CD4-positive, alpha-beta T cell treated with Interleukin-10 for 1 hour (primary cell): ENCODE measurements at places on chromosomes 3 and 15.

GRCh38 chr15:85318048-85318731, 62.2 kb upstream of the AKAP13 start:
- DNase-seq, result no peak

DNA sequence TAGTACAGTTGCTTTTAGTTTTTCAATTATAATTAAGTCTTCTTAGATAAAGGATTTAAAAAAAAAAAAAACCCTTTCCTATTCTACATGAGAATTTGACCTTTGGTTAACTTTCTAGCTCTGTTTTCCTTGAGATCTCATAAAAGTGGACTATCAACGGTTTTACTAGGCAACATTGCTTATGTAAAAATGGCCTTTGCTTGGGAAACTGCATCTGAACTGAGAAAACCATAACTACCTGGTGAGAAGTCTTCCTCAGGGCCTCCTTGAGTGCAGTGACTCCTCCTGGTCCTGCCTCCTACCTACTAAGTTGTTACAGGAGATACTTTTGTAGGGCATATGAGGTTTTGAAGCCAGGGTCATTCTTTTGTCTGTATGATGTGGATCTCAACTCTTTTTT, 42.1 kb upstream of the ACVR2B start:
- no peak for DNase-seq

- DNase-seq, result no peak
These were observed 19.1 kb upstream of the LIMD1 start for GRCh38 chr3:45575386-45575923.

GRCh38 chr3:167700926-167701325, 33.8 kb downstream of the PDCD10 start:
- no peak for DNase-seq

DNA sequence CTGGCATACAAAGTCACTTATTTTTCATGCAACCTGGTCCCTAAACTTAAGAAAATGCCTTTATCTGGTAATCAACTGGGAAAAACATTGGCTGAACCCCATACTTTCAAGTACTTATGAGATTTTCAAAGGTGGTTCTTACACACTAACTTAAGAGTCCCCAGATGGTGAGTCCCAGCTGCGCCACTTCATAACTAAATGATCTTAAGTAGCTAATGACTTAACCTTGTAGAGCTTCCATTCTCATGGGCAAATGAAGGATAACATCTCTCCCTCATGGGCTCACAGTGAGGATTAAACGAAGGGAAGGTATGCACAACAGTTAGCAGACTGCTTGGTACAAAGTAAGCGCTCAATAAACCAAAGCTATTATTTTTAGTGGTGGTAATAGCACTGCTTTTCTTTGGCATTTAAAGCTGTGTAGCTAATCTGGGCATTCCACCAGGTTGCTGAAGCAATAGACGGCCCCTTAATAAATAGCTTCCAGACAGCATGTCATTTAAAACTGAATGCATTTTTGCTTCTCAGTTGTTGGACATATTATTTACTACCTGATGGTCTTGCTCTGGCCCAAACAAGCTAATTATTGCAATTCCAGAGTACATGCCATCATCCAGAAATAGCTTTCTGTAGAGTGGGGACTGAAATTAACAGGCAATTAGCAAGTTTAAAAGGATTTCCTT, 55.4 kb downstream of the LIPC start:
- DNase-seq, result no peak

DNA sequence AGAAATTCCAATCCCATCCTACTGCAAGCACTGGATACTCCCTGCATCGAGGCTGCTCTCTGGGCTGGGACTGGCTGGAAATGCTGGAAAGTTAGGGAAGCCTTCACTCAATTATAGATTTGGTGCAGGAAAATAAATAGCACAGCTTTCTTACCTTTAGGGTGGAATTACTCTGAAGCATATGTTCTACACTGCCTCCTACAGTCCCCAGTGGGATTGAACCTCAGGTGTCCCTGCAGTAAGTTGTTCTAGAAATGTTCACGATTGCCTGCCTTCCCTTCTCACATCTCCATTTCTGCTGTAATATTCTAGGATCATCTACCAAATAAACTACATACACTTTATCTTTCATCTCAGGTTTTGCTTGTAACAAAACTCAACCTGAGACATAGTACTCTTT, 536.7 kb upstream of the LMCD1 start:
- no peak for DNase-seq

- no peak for DNase-seq
These were observed 139.3 kb downstream of the ADAMTS17 start for GRCh38 chr15:100202309-100202960.

DNA sequence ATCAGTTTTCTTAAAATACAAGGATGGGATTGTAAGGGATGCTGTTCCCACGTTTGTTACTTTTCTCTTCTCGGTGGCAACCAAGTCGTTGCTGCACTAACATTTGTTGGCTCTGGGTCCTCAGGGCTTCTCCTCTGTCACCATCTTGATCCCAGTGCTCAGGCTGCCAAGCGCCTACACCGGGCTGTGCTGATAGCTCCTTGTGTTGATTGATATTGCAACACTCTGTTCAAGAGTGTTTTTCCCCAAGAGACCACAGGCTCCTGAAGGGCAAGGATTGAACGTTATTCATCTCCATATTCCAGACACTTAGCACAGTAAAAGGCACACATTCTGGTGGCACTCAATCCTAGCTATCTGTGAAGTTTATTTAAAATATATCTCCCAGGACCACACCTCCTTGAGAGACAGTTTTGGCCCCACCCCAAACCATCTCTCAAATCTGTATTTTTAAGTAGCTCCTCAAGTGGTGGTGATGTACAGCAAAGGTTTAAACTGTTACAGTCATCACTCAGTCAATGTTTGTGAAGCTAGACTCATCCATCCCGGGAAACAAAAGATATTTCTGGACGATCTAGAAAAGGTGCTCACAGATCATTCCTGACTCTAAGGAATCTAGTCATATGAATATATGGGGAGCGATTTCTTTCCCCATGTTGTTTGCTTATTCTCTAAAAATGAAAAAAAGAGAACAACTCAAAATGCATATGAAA, 38.5 kb upstream of the FOXP1 start:
- DNase-seq, result no peak

- peak; percentile 28 for DNase-seq
These were observed 33.7 kb downstream of the RORA start for GRCh38 chr15:61195116-61196002.

GRCh38 chr3:124800511-124801258, 70.4 kb downstream of the UMPS start:
- no peak for DNase-seq

DNA sequence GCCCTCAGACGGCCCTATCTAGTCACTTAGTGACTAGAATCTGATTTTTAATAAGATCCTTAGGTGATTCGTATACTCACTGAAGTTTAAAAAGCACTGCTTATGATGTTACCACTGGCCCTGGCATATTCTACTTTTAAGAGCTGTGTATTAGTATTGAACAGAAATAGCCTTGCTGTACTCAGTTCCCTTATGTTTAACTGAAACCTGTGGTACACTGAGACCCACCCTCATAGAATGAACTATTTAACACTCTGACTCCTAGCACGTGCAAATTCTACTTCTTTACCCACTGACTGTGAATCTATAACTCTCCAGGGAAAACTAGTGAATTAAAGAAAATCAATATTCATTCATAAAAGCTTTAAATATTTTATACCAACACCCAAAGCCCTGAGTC, 108.9 kb downstream of the CCNL1 start:
- no peak for DNase-seq

DNA sequence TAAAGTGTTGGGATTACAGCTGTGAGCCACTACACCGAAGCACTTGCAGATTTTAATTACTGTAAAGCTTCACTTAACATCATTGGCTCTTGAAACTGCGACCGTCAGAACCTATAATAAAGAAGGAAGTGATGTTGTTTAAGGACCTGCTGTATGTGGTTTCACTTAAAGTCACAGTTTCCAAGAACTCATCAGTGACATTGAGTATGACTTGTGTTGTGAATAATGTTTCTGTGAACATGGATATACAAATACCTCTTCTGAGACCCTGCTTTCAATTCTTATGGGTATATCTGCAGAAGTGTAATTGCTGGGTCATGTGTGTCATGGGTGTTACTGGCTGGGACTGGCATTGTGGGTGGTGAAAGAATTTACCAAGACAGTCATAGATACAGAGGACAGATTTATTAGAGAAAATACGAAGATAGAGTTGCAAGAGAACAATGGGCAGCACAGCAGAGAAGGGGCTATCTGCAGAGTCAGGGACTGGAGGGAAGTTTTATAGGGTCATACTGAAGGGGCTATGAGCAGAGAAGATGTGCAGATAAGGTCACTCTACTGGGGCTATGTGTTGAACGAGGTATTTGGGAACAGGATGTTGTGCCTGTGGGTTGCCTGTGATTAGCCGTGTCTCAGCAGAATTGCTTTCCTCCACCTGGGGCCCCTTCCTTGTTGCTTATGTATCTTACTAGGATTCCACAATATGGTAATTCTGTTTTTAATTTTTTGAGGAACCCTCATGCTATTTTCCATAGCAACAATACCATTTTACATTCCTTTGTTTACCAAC, 4.5 kb downstream of the NDUFB5 start:
- DNase-seq, result peak; percentile 47

DNA sequence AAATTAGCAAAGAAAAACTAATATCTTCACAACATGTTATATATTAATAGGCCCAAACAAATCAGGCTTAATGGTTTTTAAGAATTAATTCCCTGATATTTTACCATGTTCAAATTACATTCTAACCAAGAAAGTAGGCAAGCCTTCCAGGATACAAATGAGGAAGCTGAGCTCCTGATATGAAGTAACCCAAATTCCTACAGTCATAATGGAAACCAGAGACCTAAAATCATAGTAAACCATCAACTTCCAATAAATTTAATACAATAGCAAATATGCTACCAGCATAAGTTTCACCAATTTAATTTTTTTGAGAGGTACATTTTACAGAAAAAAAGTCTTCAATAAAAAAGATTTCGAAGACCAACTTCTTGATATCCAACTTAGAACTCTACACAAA, 3.8 kb downstream of the DCBLD2 start:
- DNase-seq, result no peak

DNA sequence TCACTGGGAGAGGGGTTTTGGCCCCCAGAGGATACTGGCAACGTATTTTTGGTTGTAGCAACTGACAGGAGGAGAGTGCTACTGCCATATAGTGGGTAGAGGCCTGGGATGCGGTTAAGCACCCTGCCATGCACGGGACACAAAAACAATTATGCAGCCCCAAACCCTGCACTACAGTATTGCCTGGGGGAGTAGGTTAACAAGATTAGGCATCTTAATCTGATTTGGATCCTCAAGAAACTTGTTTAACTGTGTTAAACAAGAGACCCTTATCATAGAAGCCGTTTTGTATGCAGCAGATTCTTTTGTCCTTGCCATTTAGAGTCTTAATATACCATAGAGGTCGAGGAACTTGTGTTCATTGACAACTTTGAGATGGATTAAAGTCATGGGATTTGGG, 3.4 kb downstream of the PHLDB2 start:
- DNase-seq, result no peak

DNA sequence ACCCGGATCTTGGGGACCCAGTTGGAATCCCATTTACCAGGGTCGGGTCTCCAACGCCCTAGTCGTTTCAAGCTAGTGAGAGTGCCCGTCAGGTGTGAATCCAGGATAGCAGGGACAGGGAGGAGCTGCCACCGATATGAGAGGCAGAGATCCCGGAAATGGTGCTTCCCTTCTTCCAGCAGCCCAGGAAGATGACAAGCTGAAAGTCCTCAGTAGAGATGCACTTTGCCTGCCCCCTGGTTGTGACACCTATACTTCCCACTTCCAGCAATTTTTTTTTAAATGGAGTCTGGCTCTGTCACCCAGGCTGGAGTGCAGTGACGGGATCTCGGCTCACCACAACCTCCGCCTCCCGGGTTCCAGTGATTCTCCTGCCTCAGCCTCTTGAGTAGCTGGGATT, 503.0 kb downstream of the NTRK3 start:
- DNase-seq, result no peak

DNA sequence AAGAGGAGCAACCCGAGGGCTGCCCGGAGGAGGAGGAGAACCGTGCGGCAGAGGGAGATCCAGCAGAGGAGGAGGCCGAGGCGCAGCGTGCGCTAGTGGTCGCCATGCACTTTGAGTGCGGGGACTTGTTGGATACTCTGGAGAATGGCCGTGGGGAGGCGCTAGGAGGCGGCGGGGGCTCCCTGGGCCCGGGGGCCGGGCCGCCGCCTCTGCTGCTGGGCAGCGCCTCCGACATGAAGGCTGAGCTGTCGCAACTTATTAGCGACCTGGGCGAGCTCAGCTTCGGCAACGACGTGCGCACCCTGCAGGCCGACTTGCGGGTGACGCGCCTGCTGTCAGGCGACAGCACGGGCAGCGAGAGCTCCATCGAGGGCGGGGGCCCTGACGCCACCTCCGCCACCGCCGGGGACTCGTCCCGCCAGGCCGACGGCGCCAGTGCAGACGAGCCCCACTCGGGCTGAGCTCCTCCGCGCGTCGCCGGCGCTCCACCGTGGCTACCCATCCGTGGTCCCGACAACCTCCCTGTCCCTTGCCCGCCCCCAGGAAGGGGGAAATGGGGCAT, 2.0 kb downstream of the FAM43A start:
- DNase-seq, result peak; percentile 76

GRCh38 chr3:51896607-51897305, 6.4 kb downstream of the IQCF1 start:
- DNase-seq, result no peak

DNA sequence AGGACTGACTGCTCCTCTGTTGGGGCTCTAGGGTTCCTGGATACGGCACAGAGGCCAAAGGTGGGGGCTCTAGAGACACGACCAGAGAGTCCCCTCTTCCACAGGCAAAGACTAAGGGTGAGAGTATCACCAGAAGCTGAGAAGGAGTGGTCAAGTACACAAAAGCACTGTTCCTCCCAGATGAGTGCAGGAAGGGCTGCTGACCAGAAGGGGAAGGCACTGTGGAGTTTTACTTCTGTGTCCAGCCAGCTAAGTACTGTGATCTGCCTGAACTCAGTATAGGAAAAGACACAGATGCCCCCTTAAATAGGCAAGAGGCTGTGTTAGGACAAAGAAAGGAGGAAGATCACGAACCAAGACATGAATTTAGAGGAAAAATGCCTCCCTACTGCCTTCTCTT, 11.7 kb downstream of the MRPS11 start:
- no peak for DNase-seq

DNA sequence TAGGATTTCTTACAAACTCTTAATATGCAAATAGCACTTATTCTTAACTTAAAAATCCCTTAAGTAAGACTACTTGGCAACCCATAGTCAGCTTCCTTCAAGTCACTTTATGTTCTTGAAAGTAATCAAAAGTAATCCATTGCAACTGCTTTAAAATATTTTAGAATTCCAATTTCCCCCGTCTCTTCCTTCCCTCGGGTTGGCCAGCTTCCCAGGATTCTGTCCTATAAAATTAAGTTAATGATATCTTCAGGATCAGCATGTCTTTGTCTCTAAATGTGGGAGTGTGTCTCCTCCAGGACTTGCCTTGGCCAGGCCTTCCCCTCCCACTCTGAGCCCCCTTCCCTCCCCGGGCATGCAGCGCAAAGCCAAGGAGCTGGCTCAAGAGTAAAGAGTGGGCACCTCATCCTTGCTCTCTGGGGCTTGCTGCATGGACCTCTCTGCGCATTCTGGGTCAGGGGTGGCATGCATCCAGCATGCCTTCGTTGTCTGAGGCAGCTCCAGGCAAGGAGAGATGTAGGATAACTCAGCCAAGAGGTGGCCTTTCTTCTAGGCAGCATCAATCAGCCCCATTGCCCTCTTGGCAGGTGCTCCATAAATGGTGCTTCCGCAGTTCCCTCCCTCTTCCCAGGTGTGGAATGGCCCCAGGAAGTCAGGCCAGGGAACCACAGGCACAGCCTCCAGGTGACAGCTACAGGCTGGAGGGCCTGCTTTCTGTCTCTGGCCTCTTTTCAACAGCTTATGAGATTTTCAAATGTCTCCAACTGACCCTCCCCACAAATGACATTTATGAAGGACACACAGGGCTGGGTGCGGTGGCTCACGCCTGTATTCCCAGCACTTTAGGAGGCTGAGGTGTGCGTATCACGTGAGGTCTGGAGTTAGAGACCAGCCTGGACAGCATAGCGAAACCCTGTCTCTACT, 108.7 kb upstream of the ALDH1A3 start:
- DNase-seq, result no peak
